Umbilical cord (tissue), 2 donors: ENCODE measurements at places on chromosomes 1 and 21.

DNA sequence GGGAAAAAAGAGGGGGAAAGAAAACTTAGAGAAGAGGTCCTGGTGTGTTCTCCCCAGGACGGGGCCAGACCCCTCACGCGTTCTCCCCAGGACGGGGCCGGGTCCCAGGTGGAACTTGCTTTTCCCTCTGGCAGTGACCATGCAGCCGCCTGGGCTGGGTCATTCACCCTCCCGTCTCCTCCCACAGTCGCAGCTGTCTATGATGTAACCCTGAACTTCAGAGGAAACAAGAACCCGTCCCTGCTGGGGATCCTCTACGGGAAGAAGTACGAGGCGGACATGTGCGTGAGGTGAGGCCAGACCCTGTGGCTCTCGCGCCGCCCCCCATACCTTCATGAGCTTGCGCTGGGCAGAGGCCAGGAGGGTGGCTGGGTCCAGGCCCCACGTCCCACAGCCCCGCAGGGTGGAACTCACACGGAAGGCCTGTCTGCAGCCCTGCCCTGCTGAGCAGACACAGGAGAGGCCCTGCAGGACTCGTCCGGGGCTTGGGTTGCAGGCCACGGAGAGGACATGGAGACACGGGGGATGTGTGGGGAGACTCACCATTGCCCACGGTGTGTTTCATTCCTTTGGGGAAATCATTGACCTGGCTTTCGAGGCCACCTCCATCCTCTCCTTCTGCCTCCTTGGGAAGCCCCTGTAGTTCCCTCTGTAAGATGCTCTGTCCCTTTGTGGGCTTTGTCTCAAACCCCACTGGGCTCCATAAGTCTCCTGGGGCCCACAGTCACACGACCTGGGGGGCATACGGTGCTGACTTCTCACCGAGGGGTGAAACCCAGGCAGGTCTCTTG is 40.7 kb upstream of the TRAPPC10 start:
- no peak for DNase-seq

DNA sequence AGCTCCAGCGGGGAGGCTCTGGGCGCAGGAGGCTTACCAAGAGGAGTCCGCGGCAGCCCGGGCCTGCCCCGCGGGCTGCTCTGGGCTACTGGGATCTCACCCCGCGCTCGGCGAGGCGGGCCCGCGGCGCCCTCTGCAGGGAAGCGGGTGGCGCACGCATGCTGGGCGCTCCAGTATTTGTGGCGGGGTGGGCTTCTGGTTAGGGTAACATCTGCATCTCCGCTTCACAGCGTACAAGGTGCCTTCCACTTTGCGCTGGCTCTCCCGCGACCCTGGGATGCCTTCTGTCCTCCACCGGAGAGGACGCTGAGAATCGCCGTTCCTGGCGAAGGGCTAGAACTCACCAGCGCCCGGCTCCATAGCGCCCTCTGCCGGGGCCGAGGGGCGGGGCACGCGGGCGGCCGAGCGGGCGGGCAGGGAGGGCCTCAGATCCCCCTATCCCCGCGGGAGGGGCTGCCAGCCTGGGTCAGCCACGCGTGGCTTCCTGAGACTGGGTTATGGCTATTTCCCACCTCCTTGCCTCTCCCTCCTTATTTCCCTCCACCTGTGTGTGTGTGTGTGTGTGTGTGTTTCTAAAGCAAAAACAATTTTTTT is 46.6 kb upstream of the CTBS start:
- DNase-seq: peak; percentile 75

DNA sequence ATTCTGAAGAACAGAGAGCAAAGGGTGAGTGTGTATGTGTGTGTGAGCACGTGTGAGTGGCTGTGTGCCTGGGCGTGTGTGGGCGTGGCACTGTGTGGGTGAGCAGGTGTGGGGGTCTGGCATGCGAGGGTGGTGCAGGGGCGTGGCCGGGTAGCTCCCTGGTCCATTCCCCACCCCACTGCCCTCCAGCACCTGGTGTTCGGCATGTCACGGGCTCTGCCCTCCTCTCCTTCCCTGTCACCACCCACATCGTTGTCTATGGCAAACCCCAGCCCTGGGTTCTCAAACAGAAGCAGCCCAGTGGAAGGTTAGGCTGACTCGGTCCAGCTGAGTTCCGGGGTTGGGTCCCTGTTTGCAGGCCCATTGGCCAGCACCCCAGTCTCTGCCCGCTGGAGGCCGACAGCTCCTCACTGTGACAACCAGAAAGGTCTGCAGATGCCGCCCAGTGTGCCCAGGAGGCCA is 39.8 kb downstream of the UBE2G2 start:
- no peak for DNase-seq

GRCh38 chr1:85240643-85241042 is 18.8 kb downstream of the C1orf52 start:
- peak; percentile 16 for DNase-seq

DNA sequence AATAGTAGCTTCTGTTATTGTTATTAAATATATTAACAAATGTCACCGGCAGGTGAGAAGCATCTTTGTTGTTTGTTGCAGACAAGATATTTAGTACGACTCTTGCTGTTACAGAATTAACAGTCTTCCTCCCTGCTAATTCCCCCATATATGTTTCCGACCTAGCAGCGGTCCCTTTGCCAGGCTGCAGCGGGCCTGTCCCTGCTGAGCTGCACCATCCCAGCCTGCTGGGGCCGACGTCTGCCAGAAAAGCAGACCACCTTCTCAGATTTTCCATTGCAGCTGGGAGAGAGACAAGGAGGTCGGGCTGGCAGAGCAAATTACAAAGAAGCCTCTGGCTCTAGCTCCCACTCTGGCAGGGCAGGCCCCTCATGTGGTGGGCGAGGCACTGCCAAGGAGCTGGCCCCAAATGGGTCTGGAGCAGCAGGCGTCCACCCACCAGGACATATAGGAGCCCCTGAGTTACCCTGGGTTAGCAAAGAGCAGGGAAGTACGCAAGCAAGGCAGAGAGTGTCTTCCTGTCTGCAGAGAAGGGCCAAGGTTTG is 142.7 kb downstream of the FOXD2 start:
- DNase-seq: no peak

DNA sequence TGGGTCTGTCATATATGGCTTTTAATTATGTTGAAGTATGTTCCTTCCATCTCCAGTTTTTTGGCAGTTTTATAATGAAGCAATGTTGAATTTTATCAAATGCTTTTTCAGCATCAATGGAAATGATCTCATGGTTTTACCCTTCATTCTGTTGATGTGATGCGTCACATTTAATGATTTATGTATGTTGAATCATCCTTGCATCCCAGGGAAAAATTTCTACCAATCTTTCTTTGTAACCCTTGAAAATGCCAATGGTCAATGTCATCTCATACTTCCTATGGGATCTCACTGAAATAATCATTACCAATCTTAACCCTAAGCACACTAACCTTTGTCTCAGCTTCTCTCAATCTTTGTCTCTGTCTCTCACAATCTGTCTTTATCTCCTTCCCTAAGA is 1004.0 kb downstream of the KCNT2 start:
- no peak for DNase-seq

DNA sequence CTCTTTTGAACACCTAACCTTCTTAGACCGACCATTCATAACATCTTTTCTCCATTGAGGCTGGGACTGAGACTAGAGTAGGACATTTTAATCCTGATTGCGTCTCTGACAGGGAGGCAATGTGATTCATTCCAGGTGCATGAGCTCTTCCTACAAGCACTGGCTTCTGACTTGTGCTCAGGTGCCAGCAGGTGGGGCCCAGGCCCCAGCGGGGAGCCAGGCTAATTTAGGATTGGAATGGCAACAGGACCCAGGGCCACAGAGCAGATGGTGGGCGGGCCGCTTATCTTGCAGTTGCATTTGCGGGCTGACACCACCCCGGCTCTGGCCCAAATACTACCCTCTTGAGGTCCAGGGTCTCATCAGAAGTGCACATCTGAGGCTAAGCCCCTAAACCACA is 4.1 kb downstream of the GPA33 start:
- DNase-seq: no peak

GRCh38 chr1:231424950-231425805 is 3.1 kb upstream of the EGLN1 start:
- DNase-seq: no peak

DNA sequence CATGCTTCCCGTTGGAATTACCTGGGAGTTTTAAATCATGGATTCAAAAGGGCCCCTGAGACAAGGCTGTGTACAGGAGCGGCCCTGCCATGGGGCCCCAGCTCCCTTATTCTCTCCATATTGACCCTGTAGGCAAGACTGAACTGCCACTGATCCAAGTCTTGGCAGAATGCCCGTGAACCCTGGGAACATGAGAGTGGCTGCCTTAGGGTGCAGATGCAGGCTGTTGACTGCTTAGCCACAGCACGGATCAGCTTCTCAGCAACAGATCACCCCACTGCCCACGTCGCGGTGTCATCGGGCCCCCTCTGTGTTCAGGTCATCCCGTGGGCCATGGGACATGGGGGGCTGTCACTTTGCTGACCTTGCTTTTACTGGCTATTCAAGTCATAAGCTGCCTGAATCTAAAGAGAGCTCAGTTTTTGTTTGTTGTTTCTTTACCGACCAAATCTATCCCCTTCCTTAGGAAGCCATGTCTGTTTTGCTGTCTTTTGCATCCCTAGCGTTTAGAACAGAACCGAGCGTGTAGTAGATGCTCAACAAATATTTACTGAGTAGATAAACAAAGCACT is 83.4 kb downstream of the MATN1 start:
- no peak for DNase-seq

DNA sequence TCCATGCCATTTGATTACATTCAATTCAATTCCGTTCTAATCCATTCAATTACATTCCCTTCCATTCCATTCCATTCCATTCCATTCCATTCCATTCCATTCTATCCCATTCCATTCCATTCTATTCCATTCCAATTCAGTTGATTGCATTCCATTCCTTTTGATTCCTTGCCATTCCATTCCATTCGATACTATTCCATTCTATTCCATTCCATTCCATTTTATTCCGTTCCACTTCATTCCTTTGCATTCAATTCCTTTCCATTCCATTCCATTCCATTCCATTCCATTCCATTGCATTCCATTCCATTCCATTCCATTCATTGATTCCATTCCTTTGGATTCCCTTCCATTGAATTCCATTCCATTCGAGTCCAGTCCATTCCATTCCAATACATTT is 2574.0 kb upstream of the TPTE start:
- DNase-seq: no peak

GRCh38 chr1:2291577-2291976 is 63.5 kb downstream of the SKI start:
- no peak for DNase-seq

- DNase-seq: no peak
Measured at GRCh38 chr1:11044849-11045427, 2.1 kb downstream of the MASP2 start.

GRCh38 chr1:230166366-230167132 is 99.5 kb downstream of the GALNT2 start:
- DNase-seq: no peak
